ENCODE measurements at places on chromosomes 7 and 10.

GRCh38 chr7:39428221-39428620 is 138.0 kb upstream of the YAE1 start:
- DNase-seq: no peak

GRCh38 chr7:53101026-53101425 is 65.6 kb downstream of the POM121L12 start:
- no peak for DNase-seq

GRCh38 chr7:39758234-39758970 is 135.0 kb downstream of the RALA start:
- DNase-seq: no peak

- no peak for DNase-seq
These were observed 329.5 kb downstream of the ATRNL1 start for GRCh38 chr10:115422624-115423023.

DNA sequence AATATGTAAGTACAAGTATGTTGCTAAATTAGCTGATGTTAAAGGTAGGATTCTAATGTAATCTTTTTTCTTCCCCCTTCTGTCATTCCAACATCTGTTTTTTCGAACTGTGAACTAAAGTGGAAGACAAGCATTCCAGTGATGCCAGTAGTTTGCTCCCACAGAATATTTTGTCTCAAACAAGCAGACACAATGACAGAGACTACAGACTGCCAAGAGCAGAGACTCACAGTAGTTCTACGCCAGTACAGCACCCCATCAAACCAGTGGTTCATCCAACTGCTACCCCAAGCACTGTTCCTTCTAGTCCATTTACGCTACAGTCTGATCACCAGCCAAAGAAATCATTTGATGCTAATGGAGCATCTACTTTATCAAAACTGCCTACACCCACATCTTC is 62.7 kb downstream of the WAC start:
- no peak for DNase-seq

DNA sequence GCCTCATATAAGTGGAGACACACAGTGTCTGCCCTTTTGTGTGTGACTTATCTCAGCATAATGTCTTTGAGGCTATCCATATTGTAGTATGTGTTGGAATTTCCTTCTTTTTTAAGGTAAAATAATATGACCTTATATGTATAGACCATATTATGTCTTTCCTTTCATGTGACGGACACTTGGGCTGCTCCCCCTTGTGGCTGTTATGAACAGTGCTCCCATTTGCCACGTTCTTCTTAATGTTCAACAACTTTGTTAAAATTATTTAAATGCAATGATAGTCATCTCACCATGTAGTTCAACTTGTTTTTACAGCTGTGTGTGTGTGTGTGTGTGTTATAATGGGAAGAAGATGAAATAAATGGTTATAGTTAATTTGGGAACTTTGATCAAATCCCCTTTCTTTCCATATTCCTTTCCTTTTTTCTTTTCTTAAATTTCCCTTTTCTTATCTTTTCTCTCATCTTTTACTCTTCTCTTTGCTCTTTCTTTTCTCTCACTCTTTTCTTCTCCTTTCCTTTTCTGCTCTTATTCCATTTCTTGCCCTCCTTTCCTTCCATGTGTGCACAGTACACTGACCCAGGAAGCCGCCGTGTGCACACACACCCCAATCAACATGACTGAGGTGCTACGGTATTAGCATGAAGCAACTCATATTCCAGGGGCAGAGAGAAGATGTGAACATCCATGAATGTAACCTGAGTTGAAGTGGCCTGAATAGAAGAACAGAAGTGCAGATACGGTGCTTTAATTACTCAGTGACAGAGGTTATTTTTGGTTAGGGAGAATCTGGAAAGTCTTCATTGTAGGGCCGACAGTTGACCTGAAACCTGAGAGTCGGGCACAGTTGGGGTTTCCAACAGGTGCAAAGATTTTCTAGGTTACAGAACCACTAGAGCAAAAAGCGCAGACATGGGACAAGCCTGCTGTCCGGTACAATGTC is 596.6 kb downstream of the SDK1 start:
- no peak for DNase-seq

DNA sequence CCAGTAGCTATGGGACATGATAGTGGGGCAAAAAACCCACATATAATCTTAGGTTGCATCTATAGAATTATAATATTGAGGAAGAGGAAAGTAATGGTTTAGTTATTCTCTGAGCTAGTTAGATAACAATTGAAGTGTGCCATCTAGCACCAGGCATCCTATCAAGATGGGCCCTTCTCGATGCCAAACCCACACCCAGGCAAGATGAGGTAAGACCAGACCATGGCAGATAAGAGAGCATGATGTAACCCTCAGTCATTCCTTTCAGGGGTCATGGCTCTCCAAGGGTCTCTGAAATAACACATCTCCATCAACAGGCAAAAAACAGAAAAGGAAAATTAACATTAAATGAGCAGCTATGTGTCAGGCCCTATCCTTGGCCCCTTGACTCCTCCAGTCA is 128.7 kb downstream of the SH3PXD2A start:
- no peak for DNase-seq

GRCh38 chr10:125521721-125522680 is 161.0 kb downstream of the TEX36 start:
- no peak for DNase-seq

DNA sequence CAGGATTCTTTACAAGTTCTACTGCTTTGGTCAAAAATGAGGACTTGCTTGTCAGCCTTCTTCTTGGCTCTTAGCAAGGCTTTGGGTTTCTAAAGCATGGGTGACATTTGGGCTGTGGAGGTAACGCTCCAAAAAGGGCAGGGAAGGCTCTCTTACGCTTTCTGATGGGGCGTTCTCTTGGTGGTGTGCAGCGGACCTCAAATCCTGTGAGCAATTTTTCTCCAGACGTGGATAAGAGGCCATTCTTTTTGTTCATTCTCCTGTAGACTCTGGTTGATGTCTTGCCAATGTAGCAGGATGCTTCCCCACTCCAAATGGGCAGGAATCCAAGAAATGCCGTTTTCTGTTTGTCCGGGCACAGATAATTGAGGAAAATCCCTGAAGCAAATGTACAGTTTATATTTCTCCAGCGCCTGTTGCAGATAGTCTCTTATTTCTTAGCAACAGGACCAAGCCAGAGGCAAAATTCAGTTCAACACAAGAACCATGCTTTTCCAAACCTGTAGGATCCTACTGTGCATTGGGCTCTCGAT is 138.4 kb upstream of the NFE2L3 start:
- DNase-seq: peak; percentile 31

DNA sequence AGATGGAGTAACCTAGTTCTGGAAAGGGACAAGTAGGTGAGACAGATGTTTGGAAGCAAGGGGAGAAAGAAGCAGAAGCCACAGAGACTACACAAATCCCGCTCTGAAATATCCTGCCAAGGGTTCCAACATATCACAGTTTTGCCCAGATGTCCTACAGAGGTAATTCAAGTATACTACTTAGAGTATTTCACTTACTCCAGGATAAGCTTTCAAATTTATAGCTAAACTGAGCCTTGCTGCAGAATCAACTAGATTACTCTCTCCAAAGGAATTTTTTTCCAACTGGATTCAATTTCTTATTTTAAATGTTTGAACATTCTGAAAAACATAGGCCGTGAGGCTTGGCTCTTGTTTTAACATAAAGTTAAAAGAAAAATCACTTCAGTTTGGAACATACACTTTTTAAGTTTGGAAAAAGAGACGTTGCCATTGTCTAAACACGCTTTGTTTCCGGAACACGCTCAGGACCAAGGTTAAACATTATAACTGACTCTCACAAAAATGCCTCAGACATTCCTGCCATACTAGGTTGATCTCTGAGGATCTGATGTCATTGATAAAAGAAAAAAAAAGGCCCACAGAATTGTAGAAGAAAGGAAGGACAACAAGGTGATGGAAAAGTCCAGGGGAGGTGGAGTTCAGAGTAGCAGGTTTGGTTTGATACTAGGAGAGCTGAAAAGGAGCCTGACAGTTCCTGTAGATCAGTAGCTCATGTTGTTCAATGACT is 74.8 kb downstream of the FAM185A start:
- DNase-seq: no peak

DNA sequence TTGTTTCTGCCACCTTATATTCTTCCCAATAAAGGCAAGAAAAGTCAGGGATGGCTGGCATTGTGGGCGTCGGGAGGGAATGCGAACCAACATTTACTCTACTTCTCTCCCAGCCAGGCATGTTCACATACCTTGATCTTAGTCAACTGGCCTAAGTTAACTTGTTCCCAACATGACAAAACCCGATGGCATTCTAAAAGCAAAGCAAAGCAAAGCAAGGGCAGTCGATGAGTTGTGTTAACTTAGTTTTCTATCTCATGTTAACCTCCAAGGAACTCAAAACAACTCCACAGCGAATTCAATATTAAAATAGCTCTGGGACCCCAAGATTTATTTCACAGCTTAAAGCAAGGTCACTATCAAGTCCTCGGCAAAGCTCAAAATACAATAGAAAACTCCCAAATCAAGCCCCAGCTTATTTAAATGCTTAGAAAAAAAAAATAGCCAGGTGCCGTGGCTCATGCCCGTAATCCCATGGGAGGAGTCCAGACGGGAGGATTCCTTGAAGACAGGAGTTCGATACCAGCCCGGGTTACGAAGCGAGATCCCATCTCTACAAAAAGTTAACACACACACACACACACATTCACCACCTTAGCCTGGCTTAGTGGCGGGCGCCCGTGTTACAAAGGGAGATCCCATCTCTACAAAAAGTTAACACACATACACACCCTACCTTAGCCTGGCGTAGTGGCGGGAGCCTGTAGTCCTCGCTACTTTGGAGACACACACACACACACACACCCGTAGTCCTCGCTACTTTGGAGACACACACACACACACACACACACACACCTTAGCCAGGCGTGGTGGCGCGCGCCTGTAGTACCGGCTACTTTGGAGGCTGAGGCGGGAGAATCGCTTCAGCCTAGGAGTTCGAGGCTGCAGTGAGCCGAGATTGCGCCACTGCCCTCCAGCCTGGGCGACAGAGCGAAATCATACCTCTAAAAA is 901 bp upstream of the CCNY start:
- no peak for DNase-seq

- no peak for DNase-seq
These were observed 3.9 kb downstream of the FBXW4 start for GRCh38 chr10:101691081-101691480.

- no peak for DNase-seq
These were observed 250.2 kb downstream of the ELFN1 start for GRCh38 chr7:1920266-1920681.

DNA sequence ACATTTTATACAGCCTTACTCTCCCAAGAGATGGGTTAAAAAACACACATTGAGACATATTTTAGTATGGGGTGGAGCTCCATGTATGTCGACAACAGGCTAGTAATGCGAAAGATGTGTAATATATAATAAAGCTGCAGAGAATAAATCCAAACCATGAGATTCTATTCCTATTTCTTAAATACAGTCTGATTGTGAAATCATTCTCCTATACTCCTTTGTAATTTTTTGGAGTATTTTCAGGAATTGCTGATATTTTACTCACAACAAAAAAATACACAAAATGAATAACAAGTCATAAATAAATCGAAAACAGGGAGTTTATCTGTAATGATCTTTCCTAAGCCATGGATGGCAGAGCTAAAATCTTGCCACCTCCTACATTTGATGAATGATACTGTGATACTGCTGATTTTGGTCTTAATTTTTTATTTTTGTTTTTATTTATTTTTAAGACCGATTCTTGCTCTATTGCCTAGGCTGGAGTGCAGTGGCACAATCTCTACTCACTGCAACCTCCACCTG is 173.5 kb upstream of the KLF6 start:
- no peak for DNase-seq

GRCh38 chr7:55770778-55771177 is 91.8 kb downstream of the SEPTIN14 start:
- DNase-seq: no peak

GRCh38 chr10:119680650-119681081 is 29.5 kb downstream of the BAG3 start:
- DNase-seq: no peak

DNA sequence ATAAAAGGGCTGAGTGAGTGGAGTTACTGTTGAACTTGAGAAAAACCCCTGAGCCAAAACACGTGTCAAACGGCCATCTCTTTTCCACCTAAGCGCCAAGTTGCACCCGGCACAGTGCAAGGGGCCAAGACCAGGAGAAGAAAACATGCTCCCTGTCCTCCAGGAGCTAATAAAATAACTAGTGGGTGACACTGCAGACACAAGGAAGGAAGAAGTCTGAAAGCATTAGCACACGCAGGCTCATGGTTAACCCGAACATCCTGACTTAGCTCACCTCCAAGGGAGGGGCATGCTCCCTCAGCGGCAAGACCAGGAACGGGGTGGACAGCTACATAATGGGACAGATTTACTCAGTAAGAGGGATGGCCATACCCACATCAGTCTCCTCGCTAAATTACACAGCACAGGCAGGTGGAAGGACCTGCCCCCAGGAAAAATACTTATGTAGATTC is 65.0 kb downstream of the PIP4K2A start:
- no peak for DNase-seq

- DNase-seq: no peak
These were observed 55.6 kb downstream of the NRF1 start for GRCh38 chr7:129667116-129667515.

DNA sequence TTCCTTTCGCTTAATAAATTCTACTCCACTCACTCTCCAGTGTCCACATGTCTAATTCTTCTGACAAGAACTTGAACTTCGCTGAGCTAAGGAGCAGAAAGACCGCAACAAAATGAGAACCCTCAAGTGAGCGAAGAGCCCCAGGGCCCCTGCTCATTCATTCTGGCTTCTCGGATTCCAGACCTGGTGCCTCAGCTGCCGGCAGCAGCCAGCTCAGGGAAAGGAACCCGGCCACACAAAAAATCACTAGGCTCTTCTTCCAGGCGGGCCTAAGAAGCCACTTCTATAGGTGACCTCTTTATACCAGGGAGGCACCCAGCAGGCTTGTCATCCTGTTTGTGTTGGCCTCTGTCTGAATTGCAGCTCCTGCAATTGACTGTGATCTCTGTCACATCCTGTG is 33.3 kb downstream of the OTUD1 start:
- no peak for DNase-seq

GRCh38 chr7:131189488-131189887 is 138.2 kb upstream of the MKLN1 start:
- no peak for DNase-seq

DNA sequence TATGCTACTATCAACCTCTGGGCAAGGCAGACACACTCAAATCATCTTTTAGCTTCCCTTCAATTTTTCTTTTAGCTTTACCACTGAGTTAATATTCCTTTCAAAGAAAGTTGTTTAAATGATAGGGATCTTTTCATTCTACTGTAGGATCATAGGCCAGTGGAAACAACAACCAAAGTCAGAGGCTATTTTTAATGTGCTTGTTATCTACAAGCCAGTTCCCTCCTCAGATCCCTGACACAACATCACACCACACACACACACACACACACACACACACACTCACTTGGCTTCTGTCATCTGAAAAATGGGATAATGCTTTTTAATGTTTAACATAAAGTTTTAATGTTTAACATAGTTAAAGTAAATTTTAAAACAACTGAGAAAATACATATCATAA is 106.7 kb upstream of the CAV2 start:
- DNase-seq: no peak
